ENCODE measurements at places on chromosomes 12 and 14. TPM values are rescaled to one million over a fixed set of nuclear protein-coding genes. Genes with fewer than 3 reads are reported as not detected.

AICDA gene
- not detected for total RNA-seq

RPGRIP1 gene
- total RNA-seq: not detected

MDM1 gene
- 21.1 TPM for total RNA-seq

CLEC14A gene
- 259 TPM for total RNA-seq

DAD1 gene
- total RNA-seq: 430 TPM

NYNRIN gene
- total RNA-seq: 11.7 TPM

FBRSL1 gene
- 26.3 TPM for total RNA-seq

IL22 gene
- not detected for total RNA-seq

UNC79 gene
- total RNA-seq: under 0.01 TPM

MSRB3 gene
- total RNA-seq: 58.2 TPM

EPYC gene
- not detected for total RNA-seq

TMEM260 gene
- 22.9 TPM for total RNA-seq

TULP3 gene
- 30.5 TPM for total RNA-seq

LRRIQ1 gene
- total RNA-seq: 0.72 TPM

LRP1-AS gene
- not detected for total RNA-seq

RNF212B gene
- total RNA-seq: not detected

RPL10L gene
- total RNA-seq: not detected

NOXRED1 gene
- total RNA-seq: 0.29 TPM

ALDH1L2 gene
- 2.5 TPM for total RNA-seq

PIANP gene
- total RNA-seq: 0.13 TPM

PLD4 gene
- total RNA-seq: under 0.01 TPM

GPR135 gene
- total RNA-seq: 7.6 TPM

ANG gene
- 4.3 TPM for total RNA-seq

CCDC196 gene
- not detected for total RNA-seq

EMP1 gene
- 174 TPM for total RNA-seq

POMT2 gene
- total RNA-seq: 14.9 TPM

ADAMTS20 gene
- not detected for total RNA-seq

MORN3 gene
- 0.29 TPM for total RNA-seq

TRPV4 gene
- 1.7 TPM for total RNA-seq

NEUROD4 gene
- total RNA-seq: not detected

IGFBP6 gene
- 12.2 TPM for total RNA-seq

CELA1 gene
- total RNA-seq: not detected

EID3 gene
- total RNA-seq: 35.5 TPM

ERBB3 gene
- not detected for total RNA-seq

KRT8 gene
- 6.3 TPM for total RNA-seq

SALL2 gene
- total RNA-seq: 1.9 TPM

GPX2 gene
- total RNA-seq: not detected

Measured in thoracic aorta endothelial cell (primary cell).